ENCODE measurements at places on chromosomes 1 and 21.

- no peak for DNase-seq
These were observed 4.9 kb downstream of the GLIS1 start for GRCh38 chr1:53733975-53734649.

GRCh38 chr1:201886103-201886885, 2.4 kb upstream of the SHISA4 start:
- no peak for DNase-seq

DNA sequence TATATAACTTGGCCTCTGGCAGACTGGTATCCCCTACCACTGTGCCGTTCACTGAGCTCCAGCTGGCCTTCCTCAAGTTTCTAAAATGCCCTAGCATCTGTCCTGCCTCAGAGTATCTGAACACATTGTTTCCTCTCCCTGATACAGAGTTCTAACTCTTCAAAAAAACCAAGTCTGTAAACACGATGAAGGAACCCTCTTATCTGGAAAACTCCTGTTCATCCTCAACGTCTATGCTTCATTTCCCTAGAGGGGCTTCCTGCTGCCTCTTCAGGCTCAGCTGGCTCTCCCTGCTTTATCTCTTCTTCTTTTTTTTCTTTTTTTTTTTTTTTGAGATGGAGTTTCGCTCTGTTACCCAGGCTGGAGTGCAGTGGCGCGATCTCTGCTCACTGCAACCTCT, 5.6 kb downstream of the BSDC1 start:
- DNase-seq, result no peak

DNA sequence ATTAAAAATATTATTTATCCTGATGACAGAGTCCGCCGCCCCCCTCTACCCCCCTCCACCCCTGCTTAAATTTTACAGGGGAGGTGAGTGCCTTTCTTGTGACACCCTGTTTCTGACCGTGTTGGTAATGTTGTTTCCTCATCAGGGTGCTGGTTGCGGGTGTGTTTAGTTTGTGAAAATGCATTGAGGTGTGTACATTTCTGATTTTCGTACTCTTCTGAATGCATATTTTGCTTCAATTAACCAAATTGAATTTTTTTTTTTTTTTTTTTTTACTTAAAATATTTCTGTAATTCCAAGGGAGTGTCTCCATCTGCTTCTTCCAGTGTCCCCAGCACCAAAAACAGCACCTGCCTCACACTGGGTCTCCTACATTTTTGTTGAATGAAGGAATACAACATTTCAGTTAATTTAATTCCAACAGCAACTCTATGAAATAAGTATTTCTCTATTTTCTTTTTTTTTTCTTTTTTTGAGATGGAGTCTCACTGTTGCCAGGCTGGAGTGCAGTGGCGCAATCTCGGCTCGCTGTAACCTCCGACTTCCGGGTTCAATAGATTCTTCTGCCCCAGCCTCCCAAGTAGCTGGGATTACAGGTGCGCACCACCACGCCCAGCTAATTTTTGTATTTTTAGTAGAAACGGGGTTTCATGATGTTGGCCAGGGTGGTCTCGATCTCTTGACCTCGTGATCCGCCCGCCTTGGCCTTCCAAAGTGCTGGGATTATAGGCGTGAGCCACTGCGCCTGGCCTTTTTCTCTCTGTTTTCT, 5.6 kb upstream of the SLC2A1 start:
- DNase-seq, result no peak

DNA sequence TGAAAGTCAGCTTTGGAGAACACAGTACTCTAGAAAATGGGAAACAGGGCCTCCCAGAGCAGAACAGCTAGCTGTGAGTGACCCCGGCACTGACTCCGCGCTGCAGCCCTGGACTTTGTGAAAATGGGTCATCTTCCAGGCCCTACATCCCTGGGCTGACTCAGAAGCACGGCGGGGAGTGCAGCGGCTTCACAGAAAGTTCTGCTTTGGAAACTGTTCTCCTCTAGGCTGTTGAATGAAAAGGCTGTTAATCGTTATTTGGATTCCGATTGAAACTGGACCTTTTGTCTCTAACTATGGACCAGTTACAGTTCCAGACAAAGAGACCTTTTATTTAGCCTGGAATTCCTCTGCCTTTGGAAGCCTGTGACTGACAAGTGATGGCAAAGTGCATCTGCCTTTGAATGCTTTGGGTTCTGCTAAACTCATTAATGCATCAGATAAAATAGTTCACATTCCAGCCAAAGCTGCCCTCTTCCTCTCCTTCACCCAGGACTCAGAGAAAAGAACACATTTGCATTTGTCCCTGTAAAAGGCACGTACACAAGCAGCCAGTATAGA, 144.9 kb upstream of the HOOK1 start:
- DNase-seq, result no peak

DNA sequence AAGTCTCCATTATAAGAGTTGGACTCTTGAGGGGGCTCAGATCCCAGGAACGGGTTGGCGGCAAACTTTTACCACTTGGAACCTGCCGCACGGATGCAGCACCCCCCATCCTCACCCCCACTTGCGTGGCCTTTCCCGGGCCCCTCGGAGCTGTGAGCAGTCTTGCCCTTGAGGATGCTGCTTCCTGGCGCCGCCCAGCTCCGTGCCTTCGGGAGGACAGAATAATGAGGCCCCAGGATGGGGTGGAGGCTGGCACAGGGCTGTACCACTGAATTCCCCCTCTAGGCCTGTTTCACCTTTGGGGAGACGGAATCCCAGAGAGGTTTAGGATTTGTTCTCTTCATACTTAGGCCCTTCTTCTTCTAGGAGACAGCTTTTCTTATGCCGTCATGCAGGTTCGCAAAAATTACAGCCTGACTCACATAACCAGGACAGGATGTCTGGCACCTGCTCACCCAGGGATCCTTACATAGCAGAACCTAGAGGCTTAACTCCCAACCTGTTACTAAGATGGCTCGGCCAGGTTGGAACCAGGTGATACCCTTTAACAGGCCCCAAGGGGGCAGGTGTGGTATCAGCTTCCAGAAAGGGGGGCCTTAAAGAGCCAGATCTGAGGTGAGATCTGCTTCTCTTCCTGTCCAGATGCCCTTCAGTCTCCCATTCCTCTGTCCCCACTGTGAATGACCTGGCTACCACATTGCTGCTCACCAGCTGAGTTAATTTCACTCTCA, 1.5 kb downstream of the TRNP1 start:
- DNase-seq, result no peak

DNA sequence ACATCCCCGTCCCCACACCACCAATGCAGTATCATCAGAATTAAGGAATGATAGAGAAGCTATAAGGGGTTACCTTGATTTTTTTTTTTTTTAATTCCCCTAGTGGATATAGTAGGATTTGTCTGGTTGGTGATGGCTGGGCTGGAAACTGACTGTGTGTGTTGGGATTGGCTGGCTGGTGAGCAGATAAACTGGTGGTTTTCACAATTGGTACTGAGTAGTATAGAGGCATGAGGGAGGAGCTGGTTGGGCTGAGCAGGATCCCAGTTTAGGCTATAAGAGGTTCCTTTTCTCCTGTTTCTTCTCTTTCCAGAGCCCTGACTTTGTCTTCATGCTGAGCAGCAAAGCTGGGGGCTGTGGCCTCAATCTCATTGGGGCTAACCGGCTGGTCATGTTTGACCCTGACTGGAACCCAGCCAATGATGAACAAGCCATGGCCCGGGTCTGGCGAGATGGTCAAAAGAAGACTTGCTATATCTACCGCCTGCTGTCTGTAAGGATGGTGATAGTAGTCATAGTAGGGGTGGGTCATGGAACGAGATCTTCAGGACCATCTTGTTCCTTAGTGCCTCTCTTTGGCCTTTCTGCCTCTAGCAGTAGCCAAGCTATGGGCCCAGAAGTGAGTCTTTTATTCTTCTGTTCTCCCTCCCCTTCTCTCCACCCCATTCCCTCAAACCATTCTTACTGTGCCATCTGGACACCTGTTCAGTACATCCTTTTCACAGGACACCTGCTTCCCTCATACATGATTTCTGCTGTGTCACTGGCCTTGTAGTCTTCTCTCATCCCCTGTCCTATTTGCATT, 26.9 kb downstream of the RAD54L start:
- no peak for DNase-seq

DNA sequence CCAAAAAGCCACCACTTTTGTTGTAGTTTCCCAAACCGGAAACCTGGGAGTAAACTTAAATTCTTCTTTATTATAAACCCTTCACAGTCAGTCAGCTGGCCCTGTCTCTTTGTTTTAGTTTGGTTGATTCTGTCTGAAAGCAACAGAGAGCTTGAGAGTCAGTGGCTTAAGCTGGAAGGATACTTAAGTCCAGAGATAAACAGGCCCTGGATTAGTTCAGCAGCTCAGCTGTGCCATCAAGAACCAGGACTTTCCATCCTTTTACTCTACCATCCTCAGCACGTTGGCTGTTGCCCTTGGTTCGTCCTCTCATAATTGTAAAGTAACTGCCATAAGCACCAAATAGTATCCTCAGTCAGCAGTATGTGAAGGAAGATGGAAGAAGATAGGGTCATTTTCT, 4.5 kb downstream of the DESI2 start:
- DNase-seq, result no peak

DNA sequence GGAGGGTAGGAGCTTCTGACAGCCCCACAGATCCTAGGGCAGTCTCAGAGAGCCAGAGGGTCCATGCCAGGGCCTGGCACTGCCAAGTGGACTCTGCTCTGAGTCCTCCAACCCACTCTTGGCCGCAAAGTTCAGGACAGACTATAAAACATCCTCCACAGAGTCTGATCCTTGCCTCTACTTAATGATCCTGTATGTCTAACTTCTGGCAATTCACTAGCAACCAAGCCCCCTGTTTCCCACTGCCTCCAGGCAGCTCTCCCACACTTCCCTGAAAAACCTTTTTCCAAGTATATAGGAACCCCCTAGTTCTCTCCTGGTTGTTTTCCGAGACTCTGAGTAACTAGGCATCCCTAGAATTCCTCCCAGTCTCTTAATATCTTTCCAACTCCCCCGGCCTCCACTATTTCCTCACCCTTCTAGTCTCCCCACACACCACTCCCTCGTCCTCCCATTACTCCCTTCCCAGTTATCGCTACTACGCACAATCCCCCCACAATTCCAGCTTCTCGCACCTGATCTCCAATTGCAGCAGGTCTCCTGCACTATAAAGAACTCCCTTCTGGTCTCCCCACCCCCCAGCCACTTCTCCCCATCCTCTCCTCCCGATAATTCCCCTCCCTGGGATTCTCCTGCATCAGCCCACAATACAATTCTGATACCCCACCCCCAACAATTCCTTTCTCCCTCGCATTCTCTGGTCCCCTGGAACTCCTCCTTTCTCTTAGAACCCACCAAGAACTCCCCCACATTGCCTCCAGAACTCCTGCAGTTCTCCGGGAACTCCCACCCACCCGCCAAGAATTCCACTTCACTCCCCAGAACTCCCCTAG, 574 bp downstream of the IGSF9 start:
- DNase-seq, result no peak

DNA sequence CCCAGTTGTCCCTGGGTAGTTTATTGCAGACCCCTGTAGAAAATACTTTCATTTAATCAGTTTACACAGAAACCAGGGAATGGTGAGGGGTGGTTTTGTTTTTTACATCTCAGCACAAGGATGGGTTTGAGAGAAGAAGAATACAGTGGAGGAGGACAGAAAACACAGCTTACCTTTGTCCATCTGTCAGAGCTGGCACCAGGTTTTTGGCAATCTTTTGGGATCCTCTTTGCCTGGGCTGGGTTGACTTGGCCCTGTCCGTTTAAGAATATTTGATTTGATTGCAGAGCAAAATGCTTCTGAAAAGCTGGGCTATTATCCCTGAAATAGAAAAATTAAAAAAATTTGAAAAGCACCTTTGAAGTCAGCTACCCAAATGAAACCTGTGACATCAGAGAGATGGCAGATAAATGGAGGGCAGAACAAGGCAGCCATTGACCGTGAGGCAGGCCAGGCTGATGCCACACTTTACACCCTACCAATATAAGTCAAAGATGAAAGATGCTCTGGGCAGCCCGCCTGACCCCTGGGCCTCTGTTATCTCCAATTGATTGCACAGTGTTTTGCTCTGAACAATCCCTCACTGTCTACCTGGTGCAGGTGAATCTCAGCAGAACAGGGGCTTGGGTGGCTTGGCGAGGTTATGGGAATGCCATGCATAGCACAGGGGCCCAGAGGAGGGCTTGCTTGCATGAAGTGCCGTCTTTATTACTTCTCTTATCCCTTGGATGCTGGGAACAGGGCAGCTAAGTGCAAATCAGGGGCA, 218.8 kb downstream of the LMX1A start:
- DNase-seq, result no peak

DNA sequence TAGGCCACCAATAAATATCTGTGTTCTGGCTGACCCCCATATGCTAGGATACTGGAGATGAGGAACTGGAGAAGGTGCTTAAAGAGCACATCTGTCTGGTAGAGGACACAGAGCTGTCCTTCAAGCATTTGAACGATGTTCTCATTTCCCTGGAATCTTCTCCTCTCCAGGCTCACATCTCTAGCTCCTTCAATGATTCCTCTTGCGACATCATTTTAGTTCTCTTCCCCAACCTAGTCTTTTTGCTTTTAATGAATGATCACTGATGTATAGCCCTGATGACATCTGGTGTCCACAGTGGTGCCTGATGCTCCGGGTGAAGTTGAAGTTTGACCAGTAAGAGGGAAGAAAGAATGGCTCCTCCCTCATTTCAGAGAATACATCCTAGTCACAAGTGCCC, 80.8 kb upstream of the UBE2U start:
- DNase-seq, result no peak

- DNase-seq, result no peak
These were observed 177.2 kb downstream of the NFIA start for GRCh38 chr1:61259379-61260148.

DNA sequence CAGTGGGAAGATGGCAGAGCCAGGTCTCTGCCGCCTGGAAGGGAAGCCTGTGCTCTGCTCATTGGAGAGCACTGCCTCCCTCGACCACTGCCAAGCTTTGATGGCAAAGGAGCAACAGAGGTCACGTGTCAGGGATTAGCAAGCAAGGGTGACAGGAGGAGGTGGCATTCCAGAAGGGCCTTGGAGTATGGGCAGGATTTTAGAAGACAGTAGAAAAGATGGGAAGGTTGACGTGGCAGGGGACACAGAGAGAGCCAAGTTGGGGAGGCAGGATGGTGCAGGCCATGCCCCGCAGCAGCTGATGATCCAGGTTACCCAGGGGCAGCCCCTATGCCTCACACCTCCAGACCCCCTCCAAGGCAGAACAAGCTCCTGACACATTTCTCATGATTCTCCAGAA, 21.9 kb upstream of the LBR start:
- DNase-seq, result no peak
